ENCODE measurements at places on chromosomes 1 and 21. TPM values are rescaled to one million over a fixed set of nuclear protein-coding genes. Genes with fewer than 3 reads are reported as not detected.

The FOXE3 gene
- total RNA-seq = not detected

The LEFTY1 gene
- total RNA-seq = 0.54 TPM

The LCE1F gene
- not detected for total RNA-seq

The FALEC gene
- 0.89 TPM for total RNA-seq

The OR2T2 gene
- not detected for total RNA-seq

Measured in activated naive CD4-positive, alpha-beta T cell treated with anti-CD3 and anti-CD28 coated beads, Interleukin-2, amount 50 U/mL, for 72 hours (primary cell).